ENCODE measurements at places on chromosomes 11 and 22. TPM values are rescaled to one million over a fixed set of nuclear protein-coding genes. Genes with fewer than 3 reads are reported as not detected.

The PLCB3 gene
- 64.0 TPM for total RNA-seq

The A4GALT gene
- total RNA-seq, result 27.7 TPM

The POLR3H gene
- 13.8 TPM for total RNA-seq

The MSANTD4 gene
- total RNA-seq, result 11.8 TPM

The C22orf42 gene
- total RNA-seq, result not detected

The MAP6 gene
- total RNA-seq, result 0.37 TPM

The TBC1D10A gene
- 32.6 TPM for total RNA-seq

The OR5P2 gene
- total RNA-seq, result not detected

The TENM4 gene
- 4.2 TPM for total RNA-seq

The APOL3 gene
- not detected for total RNA-seq

The PIH1D2 gene
- 1.3 TPM for total RNA-seq

The C11orf21 gene
- not detected for total RNA-seq

The SLC1A2 gene
- not detected for total RNA-seq

The MS4A6E gene
- not detected for total RNA-seq

The MPPED2 gene
- not detected for total RNA-seq
